Fibroblast of lung (primary cell): ENCODE measurements at places on chromosomes 12 and 14. TPM values are rescaled to one million over a fixed set of nuclear protein-coding genes. Genes with fewer than 3 reads are reported as not detected.

- H3K27me3 ChIP-seq: no peaks in the 10 kb centered on the region
- DNase-seq: peak; percentile 48
- H3K4me3 ChIP-seq: no peak overlapping the region
- H3K4me1 ChIP-seq: no peaks in the 10 kb centered on the region
Measured at GRCh38 chr12:70449074-70449752, 83.1 kb downstream of the KCNMB4 start.

- DNase-seq: peak; percentile 80
- H3K27me3 ChIP-seq: no peaks in the 10 kb centered on the region
- H3K27ac ChIP-seq: no peak overlapping the region
Measured at GRCh38 chr12:91811481-91812287, 334.0 kb downstream of the BTG1 start.

- DNase-seq: no peak
- no peaks in the 10 kb centered on the region for H3K36me3 ChIP-seq
- no peak overlapping the region for H3K27ac ChIP-seq
Measured at GRCh38 chr14:92407410-92407809, 84.4 kb downstream of the SLC24A4 start.

DNA sequence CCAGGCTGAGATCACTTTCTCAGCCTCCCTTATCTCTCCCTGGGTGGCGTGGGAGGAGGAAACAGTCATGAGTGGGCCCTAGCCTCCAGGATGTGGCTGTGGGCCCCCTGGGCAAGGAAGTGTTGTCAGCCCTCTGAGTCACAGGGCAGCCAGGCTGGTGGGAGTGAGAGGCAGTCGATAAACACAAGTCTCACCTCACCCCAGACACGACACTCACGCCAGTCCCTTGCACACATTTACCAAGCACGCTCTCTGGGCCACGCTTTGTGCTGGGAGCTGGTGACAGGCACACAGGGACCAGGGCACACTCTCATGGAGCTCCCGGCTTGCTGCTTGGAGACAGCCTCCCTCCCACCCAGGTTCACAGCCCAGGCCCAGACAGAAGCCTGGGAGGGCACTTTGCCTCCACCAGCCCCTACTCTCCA lies 1.9 kb upstream of the KRT79 start:
- no peak overlapping the region for H3K27ac ChIP-seq
- H3K4me1 ChIP-seq: no peaks in the 10 kb centered on the region
- no peaks in the 10 kb centered on the region for H3K36me3 ChIP-seq
- H3K27me3 ChIP-seq: no peaks in the 10 kb centered on the region
- peak; percentile 85 for DNase-seq
- H3K4me3 ChIP-seq: no peak overlapping the region

- H3K36me3 ChIP-seq: no peaks in the 10 kb centered on the region
- DNase-seq: peak; percentile 77
- H3K4me1 ChIP-seq: no peaks in the 10 kb centered on the region
- no peak overlapping the region for H3K27ac ChIP-seq
- no peaks in the 10 kb centered on the region for H3K27me3 ChIP-seq
- peak overlapping the region; percentile 26 for H3K4me3 ChIP-seq
Measured at GRCh38 chr12:9123781-9124382, 8.2 kb upstream of the A2M start.

DNA sequence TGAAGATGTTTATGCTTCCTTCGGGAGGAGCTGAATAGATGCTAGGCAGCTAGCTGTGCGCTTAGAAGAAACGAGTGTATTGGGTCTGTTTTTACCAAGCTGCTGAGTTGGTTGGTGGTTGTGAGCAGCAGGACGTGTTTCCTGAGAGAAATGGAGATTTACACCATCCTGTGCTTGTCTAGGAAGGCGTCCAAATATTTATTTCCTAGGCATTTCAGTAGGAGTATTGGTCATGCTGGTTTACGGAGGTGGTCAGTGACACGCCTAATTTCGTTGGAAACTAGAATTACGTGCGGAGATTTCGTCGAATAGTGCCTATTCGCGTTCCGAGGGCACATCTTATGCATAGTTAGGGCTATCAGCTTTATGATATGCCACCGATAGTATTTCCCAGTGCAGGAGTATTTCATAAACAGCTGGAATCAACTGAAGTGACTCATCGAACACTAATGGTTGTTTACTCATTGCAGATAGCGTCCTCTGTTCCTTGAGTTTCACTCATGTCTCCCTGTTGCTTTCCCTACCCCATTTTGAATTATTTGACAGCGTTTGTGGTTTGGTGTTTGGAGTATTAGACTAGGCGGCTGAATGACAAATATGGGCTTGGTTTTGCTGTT lies 780 bp downstream of the TBC1D15 start:
- no peaks in the 10 kb centered on the region for H3K36me3 ChIP-seq
- H3K27me3 ChIP-seq: no peaks in the 10 kb centered on the region
- H3K4me3 ChIP-seq: peak overlapping the region; percentile 82
- H3K4me1 ChIP-seq: peaks cover 2% of the 10 kb centered on the region
- DNase-seq: peak; percentile 73

DNA sequence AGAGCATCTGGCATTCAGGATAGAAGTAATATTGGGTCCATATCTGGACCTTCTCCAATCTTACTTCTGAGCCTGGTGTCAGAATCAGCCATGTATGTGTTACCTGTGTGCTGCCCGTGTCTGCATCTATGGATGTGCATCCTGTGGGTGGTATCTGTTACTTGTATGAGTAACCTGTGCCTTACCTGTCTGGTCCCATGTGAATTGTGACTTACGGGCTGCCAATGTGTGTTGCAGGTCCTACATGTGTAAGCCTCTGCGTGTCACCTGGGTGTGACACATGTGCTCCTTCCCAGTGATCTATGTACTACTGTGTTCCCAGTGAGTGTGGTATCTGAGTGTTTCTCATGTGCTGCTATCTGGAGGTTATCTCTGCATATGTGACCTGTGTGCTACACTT lies 208.4 kb downstream of the ADGRD1 start:
- H3K4me1 ChIP-seq: no peaks in the 10 kb centered on the region
- H3K36me3 ChIP-seq: no peaks in the 10 kb centered on the region
- no peak for DNase-seq
- no peak overlapping the region for H3K4me3 ChIP-seq

- no peak for DNase-seq
- no peaks in the 10 kb centered on the region for H3K27me3 ChIP-seq
- no peak overlapping the region for H3K4me3 ChIP-seq
- no peak overlapping the region for H3K27ac ChIP-seq
Measured at GRCh38 chr12:113949321-113950305, 16.5 kb downstream of the RBM19 start.

- H3K4me3 ChIP-seq: peak overlapping the region; percentile 64
- DNase-seq: peak; percentile 92
- no peaks in the 10 kb centered on the region for H3K27me3 ChIP-seq
- H3K4me1 ChIP-seq: no peaks in the 10 kb centered on the region
Measured at GRCh38 chr12:131831635-131832041, 3.4 kb downstream of the MMP17 start.

GRCh38 chr14:21475767-21476522 lies 814 bp downstream of the RAB2B start:
- no peaks in the 10 kb centered on the region for H3K27me3 ChIP-seq
- H3K4me3 ChIP-seq: peak overlapping the region; percentile 86
- H3K36me3 ChIP-seq: no peaks in the 10 kb centered on the region
- peak overlapping the region; percentile 69 for H3K27ac ChIP-seq
- DNase-seq: no peak
- H3K4me1 ChIP-seq: no peaks in the 10 kb centered on the region

GRCh38 chr14:62957562-62957961 lies 87.7 kb downstream of the KCNH5 start:
- peak; percentile 91 for DNase-seq
- no peak overlapping the region for H3K27ac ChIP-seq
- no peaks in the 10 kb centered on the region for H3K27me3 ChIP-seq
- peaks cover 15% of the 10 kb centered on the region for H3K4me1 ChIP-seq
- no peak overlapping the region for H3K4me3 ChIP-seq
- H3K36me3 ChIP-seq: no peaks in the 10 kb centered on the region

DNA sequence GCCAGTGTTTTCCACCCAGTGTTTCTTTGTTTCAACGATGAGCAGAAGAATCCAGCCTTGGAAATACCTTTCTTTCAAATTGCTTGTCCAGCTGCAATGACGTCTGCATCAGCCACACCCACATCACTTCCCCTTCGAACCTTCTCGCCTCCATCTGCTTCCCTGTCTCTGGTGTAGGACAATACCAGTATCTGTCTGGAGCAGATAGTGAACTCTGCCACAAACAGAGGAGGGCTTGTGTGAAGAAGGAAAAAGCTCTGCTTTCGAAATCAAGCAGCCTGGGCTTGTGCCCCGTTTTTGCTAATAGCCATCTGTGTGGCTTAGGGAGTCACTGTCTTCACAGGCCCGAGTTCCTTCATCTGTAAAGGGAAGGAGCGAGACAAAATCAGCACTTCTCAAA lies 415.4 kb downstream of the ZFP36L1 start:
- H3K27me3 ChIP-seq: no peaks in the 10 kb centered on the region
- no peaks in the 10 kb centered on the region for H3K4me1 ChIP-seq
- peak; percentile 71 for DNase-seq

DNA sequence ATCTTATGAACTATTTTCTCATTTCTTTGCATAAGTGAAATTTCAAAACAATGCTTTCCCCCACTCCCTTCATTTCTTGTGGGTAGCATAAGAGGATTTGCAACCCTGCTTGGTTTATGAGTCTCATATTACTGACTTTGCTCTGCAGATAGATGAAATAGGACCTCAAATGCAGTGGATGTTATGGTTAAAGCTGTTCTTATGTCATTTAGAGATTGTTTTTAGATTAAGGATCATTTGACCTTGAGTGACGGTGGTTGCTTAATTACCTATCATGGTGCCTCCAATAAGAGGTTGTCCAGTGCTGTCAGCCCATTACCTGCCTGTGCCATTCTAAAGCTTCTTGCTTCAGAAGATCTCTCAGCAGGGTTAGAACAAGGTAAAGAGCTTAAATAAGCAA lies 351.4 kb upstream of the ATP2B1 start:
- H3K27ac ChIP-seq: no peak overlapping the region
- peak; percentile 31 for DNase-seq
- H3K36me3 ChIP-seq: no peaks in the 10 kb centered on the region
- H3K27me3 ChIP-seq: no peaks in the 10 kb centered on the region

DNA sequence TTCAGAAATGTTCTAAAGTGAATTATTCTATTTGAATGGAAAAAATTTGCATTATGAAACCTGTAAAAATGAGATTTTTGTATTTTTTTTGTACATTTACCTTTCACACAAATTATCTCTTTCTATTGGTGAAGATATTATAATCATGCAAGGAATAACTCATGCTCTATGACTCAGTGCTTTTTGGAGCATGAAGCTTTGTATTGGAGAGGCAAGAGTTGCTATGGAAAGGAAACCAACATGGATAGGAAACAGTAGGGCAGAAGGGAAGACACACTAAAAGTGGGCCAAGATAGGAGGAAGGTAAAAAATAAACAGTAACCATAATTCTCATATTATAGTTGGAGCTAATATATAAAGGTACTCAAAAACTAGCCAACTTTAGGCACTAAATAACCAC lies 79.0 kb downstream of the PLCZ1 start:
- H3K27me3 ChIP-seq: no peaks in the 10 kb centered on the region
- H3K36me3 ChIP-seq: no peaks in the 10 kb centered on the region
- H3K27ac ChIP-seq: no peak overlapping the region
- no peak overlapping the region for H3K4me3 ChIP-seq

GRCh38 chr12:56385873-56386272 lies 23.2 kb upstream of the APOF start:
- H3K36me3 ChIP-seq: no peaks in the 10 kb centered on the region
- no peak for DNase-seq
- H3K27me3 ChIP-seq: no peaks in the 10 kb centered on the region

DNA sequence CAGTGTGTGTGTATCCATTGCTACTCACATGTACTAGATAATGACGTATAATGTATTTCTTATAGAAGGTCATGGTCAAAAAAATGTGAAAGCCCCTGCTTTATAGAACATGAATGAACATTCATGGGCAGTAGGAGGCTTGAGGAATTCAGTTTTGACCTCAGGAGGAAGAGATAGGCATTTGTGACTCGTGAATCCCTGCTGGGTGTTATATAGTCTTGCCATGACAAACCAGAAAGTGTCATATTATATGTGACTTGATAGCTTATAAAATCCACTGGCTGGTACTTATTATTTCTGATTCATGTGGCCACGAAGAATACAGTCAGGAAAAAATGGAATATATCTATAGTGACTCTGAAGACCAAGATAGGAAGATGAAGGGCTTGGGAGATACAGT lies 287.6 kb downstream of the CEP128 start:
- H3K4me3 ChIP-seq: no peak overlapping the region
- DNase-seq: no peak
- H3K36me3 ChIP-seq: no peaks in the 10 kb centered on the region
- no peaks in the 10 kb centered on the region for H3K4me1 ChIP-seq
- no peak overlapping the region for H3K27ac ChIP-seq
- no peaks in the 10 kb centered on the region for H3K27me3 ChIP-seq

- no peaks in the 10 kb centered on the region for H3K4me1 ChIP-seq
- no peak for DNase-seq
- H3K27me3 ChIP-seq: no peaks in the 10 kb centered on the region
- no peaks in the 10 kb centered on the region for H3K36me3 ChIP-seq
- no peak overlapping the region for H3K4me3 ChIP-seq
Measured at GRCh38 chr12:86597431-86597830, 341.2 kb upstream of the MGAT4C start.

GRCh38 chr14:64060648-64061096 lies 207.9 kb downstream of the SYNE2 start:
- H3K27me3 ChIP-seq: no peaks in the 10 kb centered on the region
- H3K27ac ChIP-seq: no peak overlapping the region
- H3K36me3 ChIP-seq: no peaks in the 10 kb centered on the region
- DNase-seq: no peak

GRCh38 chr14:104157016-104157928 lies 18.9 kb downstream of the KIF26A start:
- DNase-seq: no peak
- no peaks in the 10 kb centered on the region for H3K27me3 ChIP-seq
- no peaks in the 10 kb centered on the region for H3K4me1 ChIP-seq
- H3K4me3 ChIP-seq: no peak overlapping the region
- no peaks in the 10 kb centered on the region for H3K36me3 ChIP-seq

GRCh38 chr12:108299516-108299915 lies 39.6 kb downstream of the CMKLR1 start:
- no peaks in the 10 kb centered on the region for H3K4me1 ChIP-seq
- no peak overlapping the region for H3K27ac ChIP-seq
- no peak overlapping the region for H3K4me3 ChIP-seq
- H3K36me3 ChIP-seq: no peaks in the 10 kb centered on the region

- no peak overlapping the region for H3K27ac ChIP-seq
- H3K36me3 ChIP-seq: no peaks in the 10 kb centered on the region
- no peak overlapping the region for H3K4me3 ChIP-seq
- DNase-seq: no peak
- no peaks in the 10 kb centered on the region for H3K27me3 ChIP-seq
Measured at GRCh38 chr12:56838621-56839488, 75.7 kb downstream of the HSD17B6 start.

ZFP36L1 gene
- polyA plus RNA-seq: 41.7 and 58.6 TPM in 2 replicates

CCDC197 gene
- polyA plus RNA-seq: not detected in 2 replicates

DAO gene
- polyA plus RNA-seq: not detected in 2 replicates

CD69 gene
- polyA plus RNA-seq: not detected in 2 replicates

PRKD1 gene
- polyA plus RNA-seq: 22.2 and 26.2 TPM in 2 replicates

NXPH4 gene
- polyA plus RNA-seq: 0.30 and 1.9 TPM in 2 replicates

ACSS3 gene
- polyA plus RNA-seq: 2.7 and 10.3 TPM in 2 replicates

LRFN5 gene
- 0.14 and 0.66 TPM in 2 replicates for polyA plus RNA-seq

BCAT1 gene
- polyA plus RNA-seq: 27.8 and 31.9 TPM in 2 replicates

CDKN3 gene
- 27.0 and 104 TPM in 2 replicates for polyA plus RNA-seq

TMPRSS12 gene
- polyA plus RNA-seq: not detected in 2 replicates
